Stimulated activated CD4-positive, alpha-beta T cell treated with anti-CD3 and anti-CD28 coated beads, Interleukin-15, amount 100 ng/mL, for 48 hours (primary cell): ENCODE measurements at places on chromosomes 7 and 10.

- peak; percentile 75 for DNase-seq
Observed at GRCh38 chr10:79347894-79348639, 798 bp downstream of the PPIF start.

- no peak for DNase-seq
Observed at GRCh38 chr7:92682903-92683539, 92.8 kb upstream of the FAM133B start.

GRCh38 chr7:130732980-130733930 lies 752 bp downstream of the KLF14 start:
- DNase-seq: no peak

- DNase-seq: no peak
Observed at GRCh38 chr7:7148798-7149481, 33.4 kb upstream of the C1GALT1 start.

GRCh38 chr7:144527051-144527471 lies 123.6 kb upstream of the NOBOX start:
- no peak for DNase-seq

DNA sequence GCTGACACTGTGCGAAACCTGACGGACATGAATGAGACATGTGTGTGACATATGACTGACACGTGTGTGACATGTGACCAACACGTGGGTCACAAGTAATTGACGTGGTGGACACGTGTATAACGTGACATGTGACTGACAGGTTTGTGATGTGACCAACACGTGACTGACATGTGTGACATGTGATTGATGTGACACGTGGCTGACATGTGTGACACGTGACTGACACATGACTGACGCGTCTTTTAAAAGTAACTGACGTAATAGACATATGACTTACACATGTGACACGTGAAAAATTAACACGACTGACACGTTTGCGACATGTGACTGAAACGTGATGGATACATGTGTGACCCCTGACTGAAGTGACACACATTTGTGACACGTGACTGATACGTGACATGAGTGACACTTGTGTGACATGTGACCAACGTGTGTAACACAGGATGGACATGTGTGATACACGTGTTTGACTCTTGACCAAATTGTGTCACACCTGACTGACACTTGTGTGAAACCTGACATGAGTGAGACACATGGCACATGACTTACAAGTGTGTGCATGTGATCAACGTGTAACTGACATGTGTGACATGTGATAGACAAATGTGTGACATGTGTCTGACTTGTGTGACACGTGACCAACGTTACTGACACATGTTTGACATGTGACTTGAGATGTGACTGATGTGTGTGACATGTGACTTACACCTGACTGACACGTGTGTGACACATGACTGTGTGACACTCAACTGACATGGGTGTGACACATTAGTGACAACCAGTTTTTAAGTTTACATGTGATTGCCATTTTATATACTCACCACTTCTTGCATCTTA lies 56.9 kb downstream of the ZNF92 start:
- no peak for DNase-seq

GRCh38 chr7:22229148-22229547 lies 127.8 kb downstream of the RAPGEF5 start:
- DNase-seq: no peak

- DNase-seq: no peak
Observed at GRCh38 chr7:76074972-76075370, 27.1 kb downstream of the MDH2 start.

DNA sequence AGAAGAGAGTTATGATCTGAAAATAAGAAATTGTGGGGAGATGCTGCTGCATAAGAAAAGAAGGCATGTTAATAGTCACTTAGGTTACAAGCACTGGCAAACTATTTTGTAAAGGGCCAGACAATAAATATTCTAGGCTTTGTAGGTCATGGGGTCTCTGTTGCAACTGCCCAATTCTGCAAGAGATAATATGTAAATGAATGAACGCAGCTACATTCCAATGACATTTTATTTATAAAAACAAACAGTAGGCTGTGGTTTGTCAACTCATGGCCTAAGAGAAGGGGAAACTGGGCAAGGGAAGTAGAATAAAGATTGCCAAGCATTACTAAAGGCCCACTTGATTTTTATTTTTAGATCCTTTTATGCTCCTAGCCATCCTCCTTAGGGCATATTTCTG lies 133.1 kb downstream of the RAPGEF5 start:
- no peak for DNase-seq

DNA sequence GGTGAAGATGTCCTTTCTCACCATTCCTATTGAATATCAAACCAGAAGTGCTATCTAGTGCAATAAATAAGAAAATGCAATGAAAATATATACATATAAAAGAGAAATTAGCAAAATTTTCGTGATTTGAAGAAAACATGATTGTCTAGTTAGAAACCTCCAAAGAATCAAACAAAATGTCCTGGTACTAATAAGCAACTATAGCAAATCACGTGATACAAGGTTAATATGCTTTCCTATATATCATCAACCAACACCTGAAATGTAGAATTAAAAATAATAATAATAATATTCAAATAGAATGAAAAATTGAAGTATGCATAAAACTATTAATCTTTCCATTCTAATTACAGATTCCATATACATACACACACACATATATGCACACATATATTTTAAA lies 183.9 kb upstream of the POM121L12 start:
- DNase-seq: no peak

GRCh38 chr7:115183431-115184057 lies 261.6 kb downstream of the MDFIC start:
- DNase-seq: no peak

DNA sequence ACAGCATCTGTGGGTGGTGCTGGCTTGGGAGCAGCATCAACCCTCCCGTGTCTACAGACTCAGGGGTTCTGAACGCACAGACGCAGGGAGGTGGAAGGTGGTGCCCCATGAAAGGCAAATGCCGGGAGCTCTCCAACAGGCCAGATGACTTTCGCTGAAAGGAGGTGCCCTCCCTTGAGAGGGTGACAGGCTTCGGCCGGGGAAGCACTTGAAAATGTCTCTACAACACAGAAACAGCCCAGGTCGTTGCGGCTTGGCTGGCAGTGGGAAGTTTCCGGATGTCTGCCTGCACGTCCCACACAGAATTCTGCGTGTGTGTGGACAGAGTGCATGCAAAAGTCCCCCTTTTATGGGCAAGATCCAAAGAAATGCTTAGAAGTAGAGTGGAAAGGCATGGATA lies 239.6 kb downstream of the SKAP2 start:
- no peak for DNase-seq

DNA sequence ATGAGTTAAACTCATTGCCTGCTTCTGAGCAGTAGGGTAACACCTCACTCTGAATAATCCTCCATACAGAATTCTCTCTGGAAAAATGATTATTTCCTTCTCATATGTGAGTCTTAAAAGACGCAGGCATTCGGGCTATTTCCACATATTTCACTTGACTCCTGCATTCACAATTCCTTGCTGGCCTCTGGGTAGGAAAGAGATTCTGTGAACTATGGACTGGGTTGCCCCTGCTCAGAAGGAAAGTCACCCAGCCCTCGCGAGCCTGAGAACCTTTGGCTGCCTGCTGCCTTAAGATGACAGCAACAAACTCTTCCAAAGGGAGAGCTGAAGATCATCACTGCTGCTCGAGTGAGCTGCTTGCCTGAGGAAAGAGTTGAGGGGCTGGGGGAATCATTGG lies 216.8 kb downstream of the BAMBI start:
- DNase-seq: no peak

DNA sequence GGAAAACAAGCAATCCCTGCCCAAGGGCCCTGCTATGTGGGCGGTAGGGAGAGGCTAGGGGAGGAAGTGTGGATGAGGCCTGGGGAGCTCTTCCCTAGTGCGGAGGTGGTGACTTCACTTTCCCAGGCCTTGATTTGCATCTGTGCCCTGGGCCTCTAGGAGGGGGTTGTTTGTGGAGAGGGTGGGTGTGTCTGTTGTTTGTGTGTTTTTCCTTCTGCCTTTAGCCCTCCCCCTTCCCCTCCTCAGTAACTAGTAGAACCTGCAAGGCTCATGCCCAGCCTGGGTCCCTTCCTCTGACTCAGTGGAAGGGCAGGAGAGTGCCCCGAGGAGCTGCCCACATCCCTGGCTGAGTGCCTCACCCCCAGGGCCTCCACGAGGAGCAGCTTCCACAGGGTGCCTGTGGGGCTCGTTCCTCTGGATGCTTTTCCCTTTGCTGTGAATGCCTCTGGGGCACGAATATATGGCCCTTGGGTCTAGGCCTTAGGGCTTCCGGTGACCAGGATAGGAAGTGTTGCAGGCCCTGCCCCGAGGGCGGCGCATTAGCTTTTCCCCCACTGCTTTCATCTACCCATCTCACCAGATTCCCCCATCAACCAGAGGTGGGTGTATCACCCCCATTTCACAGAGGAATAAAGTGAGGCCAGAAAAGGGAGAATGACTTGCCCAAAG lies 89.4 kb upstream of the DUSP5 start:
- no peak for DNase-seq

DNA sequence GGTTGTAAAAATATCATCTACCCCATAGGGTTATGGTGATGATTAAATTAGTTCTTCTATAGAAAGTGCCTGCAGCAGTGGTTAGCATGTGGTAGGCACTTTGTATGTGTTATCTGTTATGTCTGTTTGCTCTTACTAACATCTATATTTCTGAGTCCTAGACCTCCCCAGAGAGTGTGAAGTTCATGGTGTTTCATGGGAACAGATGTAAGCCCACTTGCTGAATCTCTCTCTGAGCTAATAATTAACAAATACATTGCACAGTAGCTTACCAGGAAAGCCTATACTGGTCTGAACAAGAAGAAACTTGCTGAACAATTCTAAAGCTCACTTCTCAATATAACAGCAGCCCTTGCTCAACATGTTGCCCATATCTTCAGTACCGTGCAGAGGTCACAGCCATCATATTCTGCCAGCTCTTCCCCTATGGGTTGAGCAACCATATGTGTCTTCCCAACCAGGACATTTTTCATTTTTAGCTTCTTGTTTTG lies 100.1 kb downstream of the NPSR1 start:
- DNase-seq: no peak

GRCh38 chr10:13707156-13707881 lies 120.6 kb downstream of the PRPF18 start:
- peak; percentile 4 for DNase-seq

DNA sequence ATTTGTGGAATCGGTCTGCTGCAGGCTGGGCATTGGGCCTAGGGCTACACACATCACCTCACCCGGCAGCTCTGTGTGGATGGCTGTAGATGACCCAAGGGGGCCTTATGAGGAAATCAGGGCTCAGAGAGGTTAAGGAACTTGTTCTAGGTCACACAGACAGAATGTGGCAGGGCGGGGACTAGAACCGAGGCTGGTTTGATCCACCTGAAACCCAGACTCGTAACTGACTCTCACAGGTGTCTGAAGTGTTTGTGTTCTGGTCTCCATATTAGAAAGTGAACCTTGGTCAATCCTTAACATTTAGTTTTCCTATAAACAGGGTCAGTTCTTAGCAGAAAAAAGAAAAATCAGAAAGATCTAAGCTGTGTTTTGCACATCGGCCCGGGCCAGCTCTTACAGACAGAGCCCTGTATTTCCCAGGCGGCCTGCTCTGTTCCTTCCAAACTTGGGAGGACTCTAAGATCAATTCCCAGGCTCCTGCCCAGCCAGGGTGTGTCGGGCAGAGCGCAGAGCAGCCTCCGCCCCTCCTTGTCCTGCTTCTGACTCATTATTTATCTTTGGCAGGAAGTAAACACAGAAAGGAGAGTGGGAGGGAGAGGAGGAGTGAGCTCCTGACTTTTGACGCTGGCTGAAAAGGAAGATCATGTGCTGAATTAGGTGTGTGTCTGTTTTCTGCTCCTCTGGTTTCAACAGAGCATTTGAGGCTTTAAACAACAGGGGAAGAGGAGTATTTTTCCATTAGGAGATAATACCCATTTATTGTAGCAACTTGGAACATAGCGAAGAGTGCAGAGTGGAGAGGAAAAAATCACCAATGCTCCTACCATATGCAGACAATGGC lies 74.1 kb downstream of the TACC2 start:
- no peak for DNase-seq

DNA sequence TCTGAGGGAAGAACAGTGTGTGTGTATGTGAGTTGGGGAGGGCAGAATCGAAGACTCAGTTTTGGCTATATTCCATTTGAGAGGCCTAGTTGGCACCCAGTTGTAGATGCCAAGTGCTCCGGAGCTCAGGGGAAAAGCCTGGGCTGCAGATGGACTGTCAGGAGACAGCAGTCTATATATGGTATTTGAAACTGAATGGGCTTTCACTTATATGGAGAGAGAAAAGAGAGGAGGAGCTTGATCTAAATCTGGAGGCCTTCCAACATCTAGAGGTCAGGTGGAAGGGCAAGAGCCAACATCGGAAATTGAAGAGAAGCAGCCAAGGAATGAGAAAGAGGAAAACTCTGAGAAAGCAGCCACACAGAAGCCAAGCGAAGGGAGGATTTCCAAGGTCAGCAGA lies 350.8 kb upstream of the BMPER start:
- no peak for DNase-seq

- DNase-seq: no peak
Observed at GRCh38 chr10:30481603-30482002, 47.6 kb downstream of the MAP3K8 start.
